ENCODE measurements at places on chromosomes 5 and 9.

DNA sequence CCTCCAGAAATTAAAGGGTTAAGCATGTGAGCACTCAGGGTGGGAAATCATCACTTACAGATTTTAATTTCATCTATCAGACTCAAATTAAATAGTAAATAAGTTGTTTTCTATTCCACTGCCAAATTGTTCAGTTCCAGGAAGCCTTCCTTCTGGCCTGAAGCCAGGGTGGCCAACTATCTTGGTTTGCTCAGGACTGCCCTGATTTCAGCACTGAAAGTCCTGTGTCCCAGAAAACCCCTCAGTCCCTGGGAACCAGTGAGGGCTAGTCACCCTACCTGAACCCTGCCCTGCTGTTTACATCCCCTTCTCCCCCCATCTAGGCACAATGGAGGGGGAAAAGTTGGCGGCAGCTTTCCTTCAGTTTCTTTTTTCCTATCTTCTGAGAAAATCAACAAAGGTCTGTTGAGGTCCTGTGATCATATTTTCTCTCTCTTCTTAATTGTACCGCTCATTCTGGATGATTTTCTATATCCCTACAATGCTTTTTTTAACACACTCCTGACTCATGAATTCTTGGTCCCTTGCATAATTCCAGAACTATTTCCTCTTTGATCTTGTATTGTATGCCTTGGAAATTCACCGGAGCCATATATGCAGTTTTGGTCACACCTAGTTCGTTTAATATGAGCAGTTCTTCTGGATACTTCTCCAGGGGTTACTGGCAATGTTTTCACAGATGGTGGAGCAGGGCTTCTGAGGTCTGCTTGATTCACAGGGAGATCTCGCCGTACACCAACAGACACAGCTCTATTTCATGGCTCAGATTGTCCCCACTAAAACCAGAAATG, 103.8 kb downstream of the MAP1B start:
- no peak for DNase-seq

DNA sequence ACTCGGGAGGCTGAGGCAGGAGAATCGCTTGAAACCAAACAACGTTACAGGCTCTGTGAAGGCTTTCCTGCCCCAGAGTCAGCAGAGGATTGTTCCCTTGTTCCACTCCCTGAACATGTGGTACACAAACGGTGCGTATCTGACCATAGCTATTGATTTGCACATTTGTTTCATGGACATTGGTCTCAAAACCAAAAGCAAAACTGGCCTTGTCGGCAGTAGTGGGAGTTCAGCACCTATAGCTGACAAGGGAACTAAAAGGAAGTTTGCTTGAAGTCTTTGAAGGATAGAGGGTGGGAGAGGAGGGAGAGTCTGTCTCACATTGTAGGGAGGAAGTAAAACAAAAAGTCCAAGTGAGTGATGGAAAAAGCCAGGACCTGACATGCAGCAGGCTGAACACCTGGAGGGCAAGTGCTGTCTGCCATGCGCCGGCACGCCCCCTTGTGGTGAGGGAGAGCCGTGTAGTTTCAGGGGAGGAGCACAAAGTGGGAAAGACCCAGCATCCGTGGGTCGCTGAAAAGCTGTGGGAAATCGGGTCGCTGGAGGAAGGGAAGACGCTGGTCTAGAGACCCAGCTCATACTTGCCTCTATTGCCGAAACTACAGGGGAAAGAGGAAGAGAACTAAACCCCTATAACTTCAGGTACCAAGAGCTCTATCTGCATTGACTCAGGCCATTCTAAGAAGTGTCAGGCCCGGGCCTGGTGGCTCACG, 58.0 kb downstream of the RAD23B start:
- no peak for DNase-seq

GRCh38 chr5:31638748-31639418, at the start of gene PDZD2:
Gene PDZD2, plus strand, starts transcription at chr5:31639131.
- DNase-seq: peak; percentile 50

- no peak for DNase-seq
These were observed 322.2 kb downstream of the CEMIP2 start for GRCh38 chr9:71446106-71446472.

DNA sequence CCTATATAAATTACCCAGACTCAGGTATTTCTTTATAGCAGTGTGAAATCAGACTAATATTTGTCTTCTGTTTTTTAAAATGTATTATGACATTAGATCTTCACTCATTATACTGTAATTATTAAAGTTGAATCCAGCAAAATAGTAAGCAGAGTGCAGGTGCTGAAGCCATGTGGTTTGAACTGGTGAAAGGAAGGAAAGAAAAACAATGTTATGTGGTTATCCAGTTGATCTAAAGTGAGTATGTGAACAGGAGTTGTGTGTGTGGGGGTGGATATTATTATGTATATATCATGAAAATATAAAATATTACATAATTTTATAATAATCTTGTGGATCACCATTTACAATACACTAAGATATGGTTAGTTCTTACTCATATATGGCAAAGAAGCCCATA, 593.7 kb downstream of the SEMA5A start:
- no peak for DNase-seq

Data from DMS79 treated with DMSO at 0.1 percent for 48 hours (cell line).